NCI-H460 (cell line): ENCODE measurements at places on chromosomes 13 and 19. TPM values are rescaled to one million over a fixed set of nuclear protein-coding genes. Genes with fewer than 3 reads are reported as not detected.

DNA sequence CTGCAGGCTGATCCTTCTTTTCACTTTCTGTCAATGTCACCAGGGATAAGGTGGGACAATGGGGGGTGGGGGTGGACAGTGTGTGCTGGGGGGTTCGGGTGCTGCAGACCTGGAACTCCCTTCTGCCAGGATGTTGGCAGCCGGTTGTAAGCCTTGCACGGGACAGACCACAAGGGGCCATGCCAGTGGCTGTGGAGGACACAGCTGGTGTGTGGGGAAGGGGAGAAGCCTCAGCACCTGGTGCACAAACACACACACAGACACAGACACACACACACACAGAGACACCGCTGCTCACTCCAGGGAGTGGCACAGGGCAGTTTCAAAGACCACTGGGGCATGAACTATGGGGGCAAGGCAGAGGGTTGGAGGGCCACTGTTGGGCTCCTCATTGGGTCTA, 3.6 kb downstream of the F2RL3 start:
- DNase-seq: no peak

DNA sequence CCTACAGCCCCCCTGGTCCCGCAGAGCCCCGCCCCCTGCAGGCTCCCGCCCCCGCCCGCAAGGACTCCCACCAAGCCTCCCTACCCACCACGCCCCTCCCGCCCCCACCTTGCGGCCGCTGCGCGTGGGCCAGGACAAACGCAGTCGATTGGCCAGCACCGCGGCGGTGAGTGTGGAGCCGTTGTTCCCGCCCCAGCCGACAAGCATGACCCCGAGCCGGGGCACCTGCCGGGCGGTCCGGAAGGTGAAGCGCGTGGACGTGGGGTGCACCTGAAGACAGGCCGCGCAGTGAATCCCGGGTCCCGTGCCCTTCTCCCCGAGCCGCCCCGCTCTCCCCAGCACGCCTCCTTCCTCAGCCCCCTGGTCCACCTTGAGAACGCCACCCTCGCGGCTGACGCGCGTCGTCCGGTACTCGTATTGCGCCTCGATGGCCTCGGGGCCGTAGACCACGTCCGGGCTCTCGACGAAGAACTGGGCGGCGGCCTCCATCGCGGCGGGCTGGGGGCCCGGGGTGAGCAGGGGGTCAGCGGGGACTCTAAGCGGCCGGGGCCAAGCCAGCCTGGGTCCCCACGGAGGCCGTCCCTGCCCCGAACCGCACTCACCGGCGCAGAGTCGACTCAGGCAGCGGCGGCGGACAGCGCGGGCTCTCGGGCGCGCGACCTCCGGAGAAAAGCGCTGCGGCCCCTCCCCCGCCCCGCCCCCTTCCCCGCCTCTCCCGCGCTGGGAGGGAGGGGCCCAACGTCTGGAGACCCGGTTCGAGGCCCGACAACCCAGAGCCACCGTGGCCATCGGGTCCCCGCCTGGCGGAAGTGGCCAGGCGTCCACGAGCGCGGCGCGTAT, at the start of gene ISYNA1:
TSS of gene ISYNA1 (minus strand) at position 643 of the 840 bp plus-strand sequence. CDS start at position 489, 154 bp downstream.
- DNase-seq: no peak

GRCh38 chr13:19158526-19159174, 23.0 kb downstream of the TUBA3C start:
- DNase-seq: no peak

DNA sequence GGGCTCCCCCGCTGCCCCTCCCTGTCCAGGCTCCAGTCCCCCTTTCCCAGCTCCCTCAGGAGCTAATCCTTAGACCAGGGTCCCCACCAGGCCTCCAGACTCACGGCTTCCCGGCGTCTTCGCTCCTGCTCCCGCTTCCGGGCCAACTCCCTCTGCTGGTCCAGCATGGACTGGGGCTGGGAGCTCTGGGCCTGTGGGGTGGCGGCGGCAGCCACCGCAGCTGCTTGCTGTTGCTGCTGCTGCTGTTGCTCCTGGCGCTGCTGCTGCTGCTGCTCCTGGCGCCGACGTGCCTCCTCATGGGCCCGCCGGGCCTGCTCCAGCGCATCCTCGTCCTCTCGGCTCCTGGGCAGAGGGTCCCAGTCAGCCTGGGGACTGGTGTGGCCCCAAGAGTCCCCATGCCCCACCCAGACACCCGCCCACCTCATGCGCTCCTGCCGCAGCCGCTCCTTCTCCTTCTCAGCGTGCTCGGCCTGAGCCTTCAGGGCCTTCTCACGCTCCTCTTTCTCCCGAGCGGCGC, 6.4 kb upstream of the EPHX3 start:
- DNase-seq: no peak

DNA sequence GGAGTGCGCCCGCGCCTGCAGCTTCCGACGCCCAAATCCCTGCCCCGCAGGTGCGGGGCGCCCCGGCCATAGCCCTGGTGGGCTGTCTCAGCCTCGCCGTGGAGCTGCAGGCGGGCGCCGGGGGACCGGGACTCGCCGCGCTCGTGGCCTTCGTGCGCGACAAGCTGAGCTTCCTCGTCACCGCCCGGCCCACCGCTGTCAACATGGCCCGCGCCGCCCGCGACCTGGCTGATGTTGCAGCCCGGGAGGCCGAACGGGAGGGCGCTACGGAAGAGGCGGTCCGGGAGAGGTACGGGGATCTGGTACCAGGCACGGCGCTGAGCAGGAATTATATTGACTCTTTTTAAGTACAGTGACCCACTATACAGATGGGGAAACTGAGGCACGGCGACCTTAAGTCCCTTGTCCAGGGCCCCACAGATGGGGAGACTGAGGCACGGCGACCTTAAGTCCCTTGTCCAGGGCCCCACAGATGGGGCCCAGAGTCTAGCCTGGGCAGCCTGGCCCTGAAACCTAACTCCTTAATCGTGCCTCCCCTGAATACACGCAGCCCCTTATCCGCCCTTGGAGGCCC, 586 bp downstream of the MRI1 start:
- DNase-seq: no peak

GRCh38 chr19:13794398-13794756, 866 bp upstream of the ZSWIM4 start:
- no peak for DNase-seq

- no peak for DNase-seq
Observed at GRCh38 chr19:38264486-38265212, at the start of gene SPINT2. Gene SPINT2, plus strand, starts transcription at chr19:38264573. Its CDS starts 320 bp downstream, at chr19:38264893.

DNA sequence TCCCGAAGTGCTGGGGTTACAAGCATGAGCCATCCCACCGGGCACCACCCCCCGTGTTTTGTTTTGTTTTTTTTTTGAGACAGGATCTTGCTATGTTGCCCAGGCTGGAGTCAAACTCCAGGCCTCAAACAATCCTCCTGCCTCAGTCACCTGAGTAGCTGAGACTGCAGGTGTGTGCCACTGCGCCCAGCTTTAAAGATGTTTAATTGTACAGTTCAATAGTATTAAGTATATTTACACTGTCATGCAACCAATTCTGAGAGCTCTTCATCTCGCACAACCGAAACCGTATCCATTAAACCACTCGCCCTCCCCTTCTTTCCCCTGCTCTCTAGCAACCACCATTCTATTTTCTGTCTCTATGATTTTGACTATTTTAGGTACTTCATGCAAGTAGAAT, 15.6 kb downstream of the NUCB1 start:
- DNase-seq: no peak

- no peak for DNase-seq
Observed at GRCh38 chr13:90321281-90321931, 1026.1 kb upstream of the MIR17HG start.

GRCh38 chr13:103289681-103290080, 223.5 kb upstream of the SLC10A2 start:
- no peak for DNase-seq

Gene DIAPH3
- 11.2 and 11.6 TPM in 2 replicates for total RNA-seq

Gene ANGPTL4
- total RNA-seq: 42.5 and 43.0 TPM in 2 replicates

Gene CHST8
- total RNA-seq: 0.12 and 0.26 TPM in 2 replicates
